Activated naive CD4-positive, alpha-beta T cell treated with anti-CD3 and anti-CD28 coated beads, Interleukin-2, amount 50 U/mL, for 72 hours (primary cell): ENCODE measurements at places on chromosomes 1 and 21. TPM values are rescaled to one million over a fixed set of nuclear protein-coding genes. Genes with fewer than 3 reads are reported as not detected.

DNA sequence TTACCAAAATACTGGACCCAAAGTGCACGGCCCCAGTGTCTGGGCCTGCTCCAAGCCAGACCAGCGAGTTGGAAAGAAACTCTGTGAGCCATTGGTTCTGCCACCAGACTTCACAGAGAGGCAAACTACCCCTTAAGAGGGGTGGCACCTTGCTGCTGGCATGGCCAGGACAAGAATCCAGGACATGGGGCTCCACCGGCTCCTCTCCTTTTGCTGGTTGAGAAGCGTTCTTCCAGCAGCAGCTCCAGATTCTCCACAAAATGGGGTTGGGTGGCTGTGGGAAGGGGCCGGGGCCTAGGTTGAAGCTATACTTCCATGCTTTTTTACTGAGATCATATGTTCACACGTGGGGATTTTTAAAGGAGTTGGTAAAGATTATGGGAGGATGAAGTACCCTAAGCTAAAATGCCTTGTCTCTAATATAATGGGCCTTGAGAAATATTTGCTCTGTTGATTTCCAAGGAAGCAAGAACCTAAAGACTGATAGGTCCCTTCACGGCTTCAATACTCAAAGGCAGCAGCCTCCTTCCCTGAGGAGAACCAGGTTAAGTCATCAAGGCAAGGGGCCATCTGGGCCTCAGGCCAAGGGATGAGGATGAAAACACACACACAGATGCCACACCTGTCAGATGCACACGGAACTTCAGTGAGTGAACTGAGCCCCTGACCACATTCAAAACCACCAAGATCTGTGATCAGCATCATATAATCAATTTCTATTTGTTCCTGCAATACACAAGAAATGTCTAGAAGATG, 3.1 kb downstream of the C1orf198 start:
- no peak for DNase-seq

GRCh38 chr1:103208844-103209243, 100.5 kb upstream of the COL11A1 start:
- no peak for DNase-seq

- no peak for DNase-seq
Measured at GRCh38 chr21:16522548-16522947, 792.8 kb downstream of the USP25 start.

SPRR2E gene
- total RNA-seq, result not detected

ARHGEF11 gene
- total RNA-seq, result 5.8 TPM
